Activated T-cell treated with anti-CD3 and anti-CD28 coated beads, Interleukin-2, amount 50 U/mL, for 24 hours (primary cell): ENCODE measurements at places on chromosomes 7 and 10.

GRCh38 chr10:87961314-87961713, 97.9 kb downstream of the PTEN start:
- DNase-seq: no peak

- DNase-seq: no peak
These were observed 440.6 kb downstream of the PARD3 start for GRCh38 chr10:34374356-34375045.

GRCh38 chr10:86361156-86362128, 5.2 kb downstream of the GRID1 start:
- peak; percentile 18 for DNase-seq

GRCh38 chr7:146115851-146116520, 615 bp upstream of the CNTNAP2 start:
- peak; percentile 42 for DNase-seq

DNA sequence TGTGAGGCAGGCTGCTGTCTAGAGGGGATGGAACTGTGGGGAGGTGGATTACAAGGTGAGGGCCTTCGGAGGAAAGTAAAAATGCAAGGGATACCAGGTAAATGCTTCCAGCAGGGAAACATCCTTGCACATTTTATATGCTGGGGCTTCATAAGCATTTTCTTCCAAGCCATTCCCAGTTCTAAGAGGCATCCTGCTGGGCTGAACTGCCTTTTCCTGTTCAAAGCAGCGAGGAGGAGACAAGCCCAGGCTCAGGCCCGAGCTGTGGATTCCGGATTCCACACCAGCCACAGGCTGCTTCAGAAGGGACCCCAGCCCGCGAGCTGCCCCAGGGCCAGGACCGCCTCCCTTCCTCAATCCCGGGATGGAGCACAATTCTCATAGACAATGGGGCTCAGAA, 249.7 kb downstream of the TNS3 start:
- no peak for DNase-seq

GRCh38 chr10:117132751-117133231, 5.3 kb downstream of the VAX1 start:
- no peak for DNase-seq

- DNase-seq: no peak
These were observed 209.1 kb downstream of the PHF14 start for GRCh38 chr7:11182736-11183135.

- no peak for DNase-seq
These were observed 65.8 kb downstream of the ENTPD1 start for GRCh38 chr10:95821720-95822119.

DNA sequence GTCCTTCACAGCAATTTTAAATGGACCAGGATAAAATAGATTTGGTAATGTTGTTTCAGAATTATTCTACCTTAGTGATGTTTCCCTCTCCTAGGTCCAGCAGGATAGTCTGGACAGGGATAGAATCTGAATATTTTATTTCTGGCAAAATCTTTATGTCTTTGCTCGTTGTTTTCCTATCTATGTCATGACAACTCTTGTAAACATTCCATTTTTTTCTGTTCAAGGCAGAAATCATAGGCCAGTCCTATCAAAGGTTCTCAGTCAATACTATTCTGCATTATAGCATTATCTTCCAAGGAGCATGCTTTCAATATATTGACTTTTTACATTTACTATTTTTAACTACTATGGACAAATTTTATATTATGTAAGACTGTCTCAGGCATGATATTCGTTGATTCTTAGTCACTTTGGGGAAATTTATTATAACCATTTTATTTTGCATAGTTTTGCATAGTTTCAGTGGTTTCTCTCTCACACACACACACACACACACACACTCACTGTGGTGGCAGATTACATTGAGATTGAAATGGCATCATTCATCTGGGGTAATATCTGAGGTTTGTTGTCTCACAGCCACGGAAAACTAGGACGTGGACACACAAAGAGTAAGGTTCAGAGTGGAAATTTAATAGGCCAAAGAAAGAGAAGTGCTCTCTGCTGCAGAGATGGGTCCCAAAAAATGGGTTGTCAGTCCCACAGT, 17.2 kb downstream of the TAS2R60 start:
- no peak for DNase-seq

- DNase-seq: no peak
These were observed 50.1 kb upstream of the SRPK2 start for GRCh38 chr7:105438847-105439173.

- peak; percentile 77 for DNase-seq
These were observed 435 bp upstream of the PWWP2B start for GRCh38 chr10:132396494-132397035.

DNA sequence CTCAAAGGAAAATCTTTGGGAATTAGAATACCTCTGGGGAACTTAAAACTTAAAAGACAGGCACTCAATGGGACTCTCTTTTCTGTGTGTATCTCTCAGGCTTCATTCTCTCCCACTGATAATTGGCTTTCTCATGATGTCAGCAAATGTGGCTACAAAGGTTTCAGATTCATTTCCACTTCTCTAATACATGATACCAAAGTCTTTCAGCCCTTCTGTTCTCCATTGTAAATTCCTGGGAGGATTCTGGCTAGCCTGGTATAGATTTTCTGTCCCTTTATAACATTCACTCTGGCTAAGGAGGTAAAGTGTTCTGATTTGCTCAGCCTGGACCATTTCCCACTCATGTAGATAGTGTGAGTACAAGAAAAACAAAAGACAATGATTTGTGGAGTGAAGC, 606.2 kb downstream of the PCDH15 start:
- DNase-seq: no peak

DNA sequence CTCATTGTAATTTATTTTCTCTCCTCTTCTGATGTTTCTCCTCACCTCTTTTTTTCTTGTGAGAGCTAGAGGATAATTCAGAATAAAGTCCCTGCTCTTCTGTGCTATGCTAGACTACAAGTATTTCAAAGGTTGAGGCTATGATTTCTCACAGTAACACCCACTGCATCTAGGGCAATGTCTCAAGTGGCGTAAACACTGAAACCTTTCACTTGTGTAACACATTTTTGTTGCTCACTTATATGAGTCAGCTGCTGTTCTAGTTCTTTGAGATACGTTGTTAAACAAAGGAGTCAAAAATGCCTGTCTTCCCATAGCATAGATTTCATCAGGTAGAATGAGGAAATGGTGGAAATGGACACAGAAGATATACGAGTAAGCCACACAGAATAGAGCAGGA, 305.1 kb upstream of the PITRM1 start:
- no peak for DNase-seq

GRCh38 chr7:29113384-29114102, 32.8 kb downstream of the CPVL start:
- no peak for DNase-seq

DNA sequence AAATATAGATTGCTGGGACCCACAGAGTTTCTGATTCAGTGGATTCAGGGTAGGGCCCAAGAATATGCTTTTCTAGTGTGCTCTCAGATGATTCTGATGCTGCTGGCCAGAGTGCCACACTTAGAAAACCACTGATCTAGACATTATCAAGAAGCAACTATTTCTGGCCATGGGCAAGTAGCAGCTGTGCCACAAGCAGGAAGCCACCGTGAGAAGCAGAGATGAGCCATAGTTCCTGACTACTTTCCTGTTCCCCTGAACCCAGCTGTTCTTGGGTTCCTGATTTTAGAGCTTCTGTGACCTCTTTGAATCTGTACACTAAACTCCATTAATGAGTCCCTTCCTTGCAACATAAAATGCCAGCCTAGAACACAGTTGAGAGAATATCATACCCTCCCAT, 38.1 kb upstream of the PIK3AP1 start:
- no peak for DNase-seq

DNA sequence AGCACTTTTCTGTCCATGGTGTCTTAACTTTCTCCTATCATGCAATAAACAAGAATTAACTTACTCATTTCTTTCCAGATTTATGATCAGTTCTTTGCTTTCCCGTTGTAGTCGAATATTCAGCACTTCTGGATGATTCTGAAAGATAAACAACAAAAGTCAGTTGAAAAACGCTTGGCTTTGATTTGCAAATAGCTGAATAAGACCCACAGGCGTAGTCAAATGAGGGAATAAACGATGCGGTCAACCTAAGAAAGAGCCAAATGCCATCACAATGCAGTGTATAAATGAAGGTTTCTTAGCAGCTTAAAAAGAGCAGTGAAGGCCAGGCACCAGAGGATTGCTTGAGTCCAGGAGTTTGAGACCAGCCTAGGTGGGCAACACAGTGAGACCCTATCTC, 109.4 kb downstream of the ADAM12 start:
- no peak for DNase-seq

DNA sequence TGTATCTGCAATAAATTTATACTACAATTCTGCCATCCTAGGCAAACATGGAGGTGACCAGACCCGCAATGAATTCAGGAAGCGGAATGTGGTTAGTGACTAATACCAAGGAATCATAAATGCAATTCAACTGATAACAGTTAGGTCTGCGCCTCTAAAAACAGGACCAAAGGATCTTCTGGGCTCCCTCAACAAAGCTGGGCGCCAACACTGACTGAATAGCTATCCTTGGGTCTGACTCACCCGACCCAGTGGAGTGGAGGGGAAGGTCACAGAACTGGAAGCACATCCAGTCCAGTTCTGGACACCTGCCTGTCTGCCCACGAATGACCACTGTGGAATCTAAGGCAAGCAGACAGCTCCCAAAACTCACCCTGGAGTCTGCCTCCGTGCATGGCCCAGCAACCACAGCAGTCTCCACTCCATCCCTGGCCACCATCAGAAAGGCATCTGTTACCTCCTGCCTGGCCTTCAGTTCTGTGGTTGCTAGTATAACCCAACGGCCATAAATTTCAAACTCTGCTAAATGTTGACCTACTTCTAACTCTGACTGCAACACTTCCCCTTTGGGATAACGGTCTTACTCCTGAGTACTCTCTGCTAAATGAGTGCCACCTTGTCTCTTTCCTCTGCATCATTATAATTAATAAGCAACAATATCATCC, 43.0 kb upstream of the DLX6 start:
- DNase-seq: no peak

- no peak for DNase-seq
These were observed 58.8 kb downstream of the ABRAXAS2 start for GRCh38 chr10:124860426-124860825.

- DNase-seq: no peak
These were observed 794.5 kb upstream of the CELF2 start for GRCh38 chr10:10223131-10223530.

- no peak for DNase-seq
These were observed 592 bp upstream of the PIK3CG start for GRCh38 chr7:106864298-106865081.

- no peak for DNase-seq
These were observed 27.1 kb upstream of the GPAM start for GRCh38 chr10:112210666-112211065.

DNA sequence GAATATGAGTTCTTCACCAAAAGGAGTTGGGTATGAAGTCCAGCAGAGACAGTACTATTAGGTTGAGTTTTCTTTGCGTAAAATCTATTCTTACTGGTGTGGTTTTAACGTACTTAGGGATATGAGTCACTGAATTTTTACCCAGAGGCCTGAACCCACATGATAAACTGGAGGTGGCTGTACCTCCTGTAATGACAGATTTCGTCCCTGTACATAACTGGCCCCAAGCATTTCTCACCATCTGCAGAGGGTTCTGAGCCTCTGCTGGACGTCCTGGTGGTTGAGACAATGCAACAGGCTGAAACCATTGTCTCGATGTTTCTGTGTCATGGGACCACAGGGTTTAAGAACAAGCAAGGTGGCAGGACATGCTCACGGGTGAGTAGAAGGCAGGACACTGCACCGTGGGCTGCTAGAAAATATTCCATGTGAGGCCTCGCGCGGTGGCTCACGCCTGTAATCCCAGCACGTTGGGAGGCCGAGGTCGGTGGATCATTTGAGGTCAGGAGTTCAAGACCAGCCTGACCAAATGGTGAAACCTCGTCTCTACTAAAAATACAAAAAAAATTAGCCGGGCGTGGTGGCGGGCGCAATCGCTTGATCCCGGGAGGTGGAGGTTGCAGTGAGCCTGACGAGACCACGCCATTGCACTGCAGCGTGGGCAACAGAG, 233.9 kb downstream of the DNAJB6 start:
- DNase-seq: no peak

- DNase-seq: no peak
These were observed 119.9 kb downstream of the HPSE2 start for GRCh38 chr10:99115703-99116102.

- no peak for DNase-seq
These were observed 84.4 kb downstream of the CHCHD3 start for GRCh38 chr7:132997505-132997904.

DNA sequence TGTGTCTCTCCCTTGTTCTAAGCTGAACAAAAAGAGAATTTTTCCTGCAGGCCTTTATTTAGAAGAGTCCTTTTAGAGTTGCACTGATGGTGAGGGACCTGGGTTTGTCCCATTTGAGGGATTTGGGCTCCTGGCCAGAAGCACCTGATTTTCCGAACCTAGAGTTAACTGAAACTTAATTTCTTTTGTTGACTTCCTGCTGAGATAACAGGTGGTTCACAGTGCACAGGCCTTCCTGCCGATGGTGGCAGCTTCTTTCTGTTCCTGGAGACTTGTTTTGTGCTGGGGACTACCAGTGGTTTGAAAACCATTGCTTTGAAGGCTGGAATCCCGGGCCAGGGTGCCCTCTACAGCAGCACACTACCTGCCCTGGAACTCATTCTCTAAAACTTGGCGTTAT, 99.2 kb downstream of the SUGCT start:
- no peak for DNase-seq

GRCh38 chr10:97888641-97889262, 39.1 kb downstream of the GOLGA7B start:
- DNase-seq: no peak

DNA sequence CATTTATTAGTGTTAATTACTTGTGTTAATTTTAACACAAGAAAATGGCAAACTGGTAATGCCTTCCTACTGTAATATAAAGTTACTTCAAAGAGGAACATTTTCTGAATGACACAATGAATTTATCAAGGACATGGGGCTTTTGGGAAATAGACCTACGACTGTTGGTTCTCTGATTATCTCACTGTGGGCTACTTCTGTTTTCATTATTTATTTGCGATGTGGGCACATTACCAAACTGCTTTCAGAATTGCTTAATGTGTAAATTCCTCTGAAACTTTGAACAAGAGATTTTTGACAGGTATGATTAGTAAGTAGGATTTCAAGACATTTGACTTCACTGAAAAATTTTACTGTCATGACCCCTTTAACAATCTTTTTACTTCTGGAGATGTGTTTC, 535.6 kb downstream of the CNTNAP2 start:
- DNase-seq: no peak

DNA sequence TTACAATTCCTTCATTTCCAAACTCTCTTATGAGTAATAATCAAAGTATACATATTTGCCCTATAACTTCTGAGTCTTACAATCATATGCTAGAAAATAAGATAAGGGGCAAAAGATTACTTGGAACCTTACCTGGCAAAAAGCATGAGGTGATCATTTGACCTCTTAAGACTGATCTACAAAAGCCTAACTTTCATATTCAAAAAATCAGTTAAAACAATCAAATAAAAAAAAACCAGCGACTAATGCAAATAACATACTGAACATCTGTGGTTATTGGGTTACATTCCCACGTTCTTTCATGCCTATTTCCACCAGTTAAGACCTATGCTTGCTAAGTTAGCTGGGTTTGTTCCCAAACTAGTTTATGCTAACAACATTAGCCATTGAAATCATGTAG, 187.6 kb downstream of the RNF133 start:
- DNase-seq: no peak
